Hindlimb muscle (tissue), 1 donor: ENCODE measurements at places on chromosomes 2 and 18.

- no peak for DNase-seq
These were observed 152.2 kb downstream of the MTX2 start for GRCh38 chr2:176421297-176422050.

- DNase-seq = peak; percentile 31
These were observed 678.0 kb upstream of the RAB6C start for GRCh38 chr2:129301431-129301913.

DNA sequence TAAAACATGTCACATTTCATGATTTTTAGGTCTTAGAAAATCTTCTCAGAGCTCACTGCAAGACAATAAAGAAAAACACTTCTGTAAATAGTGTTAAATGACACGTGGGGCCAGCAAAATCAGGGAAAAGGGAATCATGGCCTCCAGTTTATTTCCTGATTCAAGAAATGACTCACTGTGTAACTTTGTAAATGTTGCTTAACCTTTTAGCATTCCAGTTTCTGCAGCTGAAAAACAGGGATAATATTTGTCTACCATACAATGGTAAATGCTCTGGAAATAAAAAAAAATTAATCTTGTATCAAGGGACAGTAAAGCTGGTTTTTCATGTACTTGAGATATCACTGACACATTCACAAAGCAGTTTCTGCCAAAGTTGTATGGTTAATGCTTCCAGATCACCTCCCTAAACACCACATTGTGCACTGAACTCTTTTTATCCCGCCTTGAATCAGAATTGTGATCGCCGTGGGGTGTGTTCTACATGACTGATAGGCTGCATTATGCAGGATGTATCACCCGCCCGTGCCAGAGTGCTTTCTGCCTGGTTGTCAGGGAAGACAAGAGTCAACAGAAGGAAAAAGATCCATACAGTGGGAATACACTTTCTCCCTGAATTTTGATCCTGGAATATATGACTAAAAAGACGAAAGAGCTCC is 238.8 kb downstream of the IKZF2 start:
- no peak for DNase-seq

- no peak for DNase-seq
These were observed 161.2 kb upstream of the SIX2 start for GRCh38 chr2:45170191-45171135.

GRCh38 chr2:219620546-219620945 is 6.9 kb upstream of the SLC4A3 start:
- no peak for DNase-seq
